B cell (primary cell): ENCODE measurements at places on chromosomes 2 and 18.

- DNase-seq, result no peak
Measured at GRCh38 chr18:76412010-76412817, 82.8 kb downstream of the ZNF516 start.

DNA sequence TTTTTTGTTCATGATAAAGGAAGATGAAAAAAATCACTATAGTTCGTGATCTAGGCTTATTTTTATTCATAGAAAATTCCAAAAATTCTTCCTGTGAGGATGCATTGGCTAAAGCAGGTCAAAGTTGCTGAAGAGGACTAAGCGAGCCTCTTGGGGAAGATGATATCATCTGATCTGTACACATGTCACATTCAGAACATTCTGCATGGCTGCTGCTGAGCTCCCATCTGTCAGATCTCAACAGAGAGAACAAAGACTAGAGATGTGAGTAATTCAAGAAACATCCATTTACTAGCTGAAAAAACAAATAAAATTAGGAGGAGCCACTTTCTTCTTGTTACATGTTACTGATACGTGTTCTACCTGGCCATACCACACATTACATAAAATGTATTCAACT lies 518.6 kb upstream of the FSIP2 start:
- no peak for DNase-seq

- no peak for DNase-seq
Measured at GRCh38 chr2:224881846-224882245, 160.4 kb downstream of the DOCK10 start.

DNA sequence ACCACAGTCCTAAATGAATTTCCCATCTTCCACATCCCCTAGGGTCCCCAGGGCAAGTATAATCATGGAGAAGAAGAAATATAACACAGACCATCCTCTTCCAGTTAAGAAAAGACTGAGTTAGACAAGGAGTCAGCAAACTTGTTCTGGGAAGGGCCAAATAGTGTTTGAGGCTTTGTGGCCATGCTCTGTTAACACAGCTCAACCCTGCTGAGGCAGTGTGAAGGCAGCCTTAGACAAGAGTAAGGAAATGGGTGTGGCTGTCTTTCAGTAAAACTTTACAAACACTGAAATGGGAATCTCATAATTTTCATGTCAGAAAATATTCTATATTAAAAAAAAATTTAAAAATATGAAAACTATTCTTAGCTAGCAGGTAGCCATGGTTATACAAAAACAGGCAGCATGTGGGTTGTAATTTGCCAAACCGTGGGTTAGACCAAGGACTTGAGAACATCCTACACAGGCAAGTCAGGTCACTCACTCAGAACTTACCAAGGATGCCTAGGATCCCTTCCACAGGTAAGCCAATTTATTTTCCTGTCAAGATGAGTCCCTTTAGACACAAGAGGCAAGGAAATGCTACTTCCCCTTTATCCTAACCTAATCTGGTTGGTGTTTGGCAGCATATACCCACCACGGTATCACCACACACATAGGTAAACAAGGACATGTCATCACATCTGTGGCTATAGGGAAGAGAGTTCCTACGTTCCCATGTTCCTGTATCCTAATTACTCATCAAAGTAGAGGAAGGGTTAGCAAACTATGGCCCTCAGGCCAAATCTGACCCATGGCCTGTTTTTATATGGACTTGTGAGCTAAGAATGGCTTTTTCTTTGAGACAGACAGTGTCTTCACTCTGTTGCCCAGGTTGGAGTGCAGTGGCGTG lies 31.9 kb downstream of the C2orf74 start:
- peak; percentile 27 for DNase-seq

DNA sequence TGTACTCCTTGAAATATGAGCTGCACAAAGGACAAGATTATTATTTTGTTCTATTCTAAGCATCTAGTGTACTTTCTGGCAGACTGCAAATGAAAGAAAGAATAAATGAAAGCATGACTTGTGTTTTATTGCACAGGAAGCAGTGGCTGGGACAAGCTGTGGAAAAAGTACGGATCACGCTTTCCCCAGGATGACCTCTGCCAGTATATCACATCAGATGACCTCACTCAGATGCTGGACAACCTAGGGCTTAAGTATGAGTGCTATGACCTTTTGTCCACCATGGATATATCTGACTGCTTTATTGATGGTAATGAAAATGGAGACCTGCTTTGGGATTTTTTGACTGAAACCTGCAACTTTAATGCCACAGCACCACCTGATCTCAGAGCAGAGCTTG lies 49.4 kb downstream of the HNMT start:
- DNase-seq, result no peak

GRCh38 chr2:36771671-36772070 lies 75.2 kb downstream of the VIT start:
- no peak for DNase-seq

- no peak for DNase-seq
Measured at GRCh38 chr2:164145093-164145987, 409.5 kb upstream of the FIGN start.

- DNase-seq, result no peak
Measured at GRCh38 chr2:17208511-17208910, 309.7 kb downstream of the RAD51AP2 start.

DNA sequence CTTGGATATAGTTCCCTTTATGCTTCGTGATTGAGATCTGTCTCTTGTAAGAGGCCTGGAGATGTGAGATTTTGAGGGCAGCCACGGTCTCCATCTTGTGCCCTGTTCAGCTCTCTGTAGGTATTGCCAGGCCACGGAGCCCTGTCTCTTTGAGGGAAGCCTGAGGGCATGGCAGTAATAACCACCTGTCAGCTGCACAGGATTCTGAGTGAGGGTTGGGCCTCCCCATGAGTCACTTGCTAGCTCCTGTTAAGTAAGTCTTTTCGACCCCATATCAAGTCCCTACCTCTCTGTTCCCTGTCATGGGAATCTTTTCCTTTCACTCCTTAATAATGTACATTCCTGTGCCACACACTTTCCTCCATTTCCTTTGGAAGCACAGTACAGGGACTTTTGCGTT lies 20.4 kb downstream of the LYPD6B start:
- no peak for DNase-seq
